ENCODE measurements at places on chromosomes 2 and 18.
A peak's percentile ranks its signal among the peaks of the same experiment; 100 is the strongest.

DNA sequence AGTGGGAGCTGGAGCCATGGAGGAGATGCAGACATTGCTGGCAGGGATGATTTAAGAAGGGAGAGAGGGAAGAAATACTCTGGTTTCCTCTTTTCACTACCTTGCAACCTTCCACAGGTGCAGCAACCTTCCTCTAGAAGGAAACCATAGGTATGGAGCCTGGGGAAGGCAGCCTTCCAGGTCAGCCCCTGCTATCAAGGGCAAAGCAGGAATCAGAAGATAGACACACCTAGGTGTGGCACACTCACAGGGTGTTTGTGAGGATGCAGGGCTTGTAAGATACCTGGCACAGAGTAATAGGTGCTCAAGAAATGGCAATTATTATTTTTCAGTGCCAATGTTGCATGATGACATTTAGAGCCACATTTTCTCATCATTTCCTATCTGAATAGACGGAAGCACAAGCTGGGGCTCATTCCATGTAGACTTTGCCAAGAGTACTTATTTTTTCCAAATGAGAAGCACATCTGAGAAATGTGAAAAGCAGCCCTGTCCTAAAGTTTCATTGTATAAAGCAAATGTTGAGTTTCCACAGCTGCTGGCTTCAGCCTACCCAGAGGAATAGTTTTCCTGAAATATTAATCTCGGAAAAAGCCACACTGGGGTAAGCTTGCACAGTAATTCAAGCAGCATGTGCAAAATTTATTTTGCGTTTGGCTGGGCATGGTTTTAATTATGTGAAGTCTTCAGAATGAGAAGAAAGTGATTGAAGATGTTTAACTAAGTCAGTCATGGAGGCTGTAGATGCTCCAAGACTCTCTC is 20.6 kb downstream of the EVA1A start:
- DNase-seq, result no peak

DNA sequence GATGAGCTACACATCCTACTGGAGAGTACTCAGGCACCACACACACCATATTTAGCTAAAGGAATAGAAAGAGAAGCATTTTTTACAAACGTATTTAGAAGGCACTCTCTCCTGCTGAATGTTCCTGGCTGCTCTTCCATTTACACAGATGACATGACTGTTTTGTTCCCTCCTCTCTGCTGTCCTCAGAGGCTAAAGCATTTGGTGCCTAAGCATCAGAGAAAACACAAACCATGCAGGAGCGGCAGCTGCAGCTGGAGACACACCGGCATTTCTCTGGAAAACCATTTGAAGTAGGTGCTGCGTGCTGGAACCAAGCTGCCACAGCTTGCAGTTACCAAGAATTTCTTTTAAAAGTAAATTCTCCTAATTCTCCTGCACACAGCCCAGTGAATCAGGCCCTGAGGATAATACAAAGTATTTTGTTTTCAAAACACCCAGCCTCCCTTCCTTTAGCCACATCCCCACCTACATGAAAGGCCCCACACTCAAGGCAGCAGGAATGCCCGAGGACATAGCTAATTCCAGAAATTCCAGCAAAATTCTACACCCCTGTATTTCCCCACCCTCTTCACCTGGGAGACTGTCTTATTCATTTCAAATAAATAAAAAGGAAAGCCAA is 488.9 kb upstream of the SOX11 start:
- no peak for DNase-seq

DNA sequence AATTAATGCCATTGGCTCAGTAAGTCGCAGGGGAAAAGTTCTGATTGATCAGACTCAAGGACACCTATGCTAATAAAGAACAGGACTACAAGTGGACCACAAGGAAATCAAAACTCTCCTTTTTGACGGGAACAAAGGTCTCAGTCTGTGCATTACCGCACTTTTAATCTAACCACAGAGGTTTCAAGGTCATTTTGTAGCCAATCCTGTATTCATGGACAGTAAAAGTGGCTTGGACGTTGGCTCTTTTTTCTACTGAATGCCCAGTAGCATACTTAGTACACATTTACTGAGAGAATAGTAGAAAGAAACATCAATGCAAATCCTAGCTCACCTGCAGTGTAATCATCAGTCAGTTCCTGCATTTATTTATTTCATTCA is 471.9 kb downstream of the PID1 start:
- DNase-seq, result no peak

- peak; percentile 30 for DNase-seq
These were observed 209.1 kb upstream of the REV1 start for GRCh38 chr2:99698896-99699295.

DNA sequence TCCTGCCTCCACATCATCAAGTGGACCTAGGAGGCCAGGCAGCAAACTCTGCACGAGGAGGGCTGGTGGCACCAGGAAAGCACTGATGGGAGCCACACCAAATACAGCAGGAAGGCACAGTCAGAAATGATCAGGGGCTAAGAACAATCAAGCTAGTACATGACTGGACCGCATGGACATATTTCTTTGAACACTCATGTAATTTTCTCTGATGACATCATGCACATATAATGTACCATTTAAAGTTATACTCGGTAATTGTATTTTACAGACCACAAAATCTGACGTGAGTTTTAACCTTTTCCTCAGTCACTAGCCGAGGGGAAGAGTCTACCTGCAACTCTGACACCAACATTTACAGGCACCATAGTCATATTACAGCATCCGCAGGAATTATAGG is 76.7 kb downstream of the XDH start:
- DNase-seq, result peak; percentile 97

- no peak for DNase-seq
These were observed 361.9 kb upstream of the MEX3C start for GRCh38 chr18:51559198-51559901.

DNA sequence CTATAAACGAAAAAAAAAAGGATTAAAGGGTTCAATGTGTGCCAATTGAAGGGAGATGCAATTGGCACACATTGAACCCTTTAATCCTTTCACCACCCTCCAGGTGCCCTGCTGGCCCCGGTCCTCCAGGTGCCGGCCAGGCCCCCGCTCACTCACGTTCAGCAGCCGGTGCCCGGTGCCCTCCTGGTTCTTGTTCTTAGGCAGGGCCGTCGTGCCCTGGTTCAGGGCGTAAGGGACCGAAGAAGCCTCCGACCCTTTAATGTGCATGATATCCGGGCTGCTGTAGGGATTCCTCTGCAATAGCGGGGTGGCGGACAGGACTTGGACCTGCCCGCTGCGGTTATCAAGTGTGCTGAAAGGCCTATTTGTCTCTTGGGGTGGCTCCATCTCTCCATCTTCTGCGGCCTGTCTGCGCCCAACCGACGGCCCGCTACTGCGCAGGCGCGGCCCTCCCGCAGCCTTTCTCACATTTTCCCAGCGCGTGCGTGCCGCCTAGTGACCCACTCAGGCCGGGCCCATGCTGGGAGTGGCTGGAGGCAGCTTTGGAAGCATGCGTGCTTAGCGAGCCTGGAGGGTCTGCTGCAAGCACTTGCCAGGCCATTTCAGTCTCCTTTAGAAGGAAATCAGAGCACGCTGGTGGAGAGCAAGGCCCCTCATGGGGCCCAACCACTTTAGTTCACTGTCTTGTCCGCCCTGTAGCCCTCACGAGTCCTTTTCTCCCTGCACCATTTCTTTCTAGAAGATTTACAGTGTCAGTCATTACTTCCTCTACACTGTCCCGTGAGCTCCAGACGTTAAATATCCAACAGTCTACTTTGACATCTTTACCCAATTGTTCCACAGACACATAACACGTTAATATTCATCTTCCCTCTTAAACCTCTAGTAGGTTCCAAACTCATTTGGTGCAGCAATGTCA is 24.3 kb downstream of the TMEM237 start:
- peak; percentile 35 for DNase-seq
